ENCODE measurements at places on chromosomes 6 and 20. TPM values are rescaled to one million over a fixed set of nuclear protein-coding genes. Genes with fewer than 3 reads are reported as not detected.

The BCAS4 gene
- 7.2 TPM for total RNA-seq

GRCh38 chr6:1170794-1171193 lies 141.1 kb upstream of the FOXQ1 start:
- no peak for DNase-seq
- no peak overlapping the region for H3K4me3 ChIP-seq
- H3K27me3 ChIP-seq: no peaks in the 10 kb centered on the region
- no peak overlapping the region for H3K27ac ChIP-seq

- H3K27me3 ChIP-seq: no peaks in the 10 kb centered on the region
- H3K4me3 ChIP-seq: no peak overlapping the region
- H3K27ac ChIP-seq: no peak overlapping the region
- DNase-seq: no peak
- peaks cover 8% of the 10 kb centered on the region for H3K4me1 ChIP-seq
Observed at GRCh38 chr20:41476446-41476845, 109.8 kb upstream of the EMILIN3 start.

DNA sequence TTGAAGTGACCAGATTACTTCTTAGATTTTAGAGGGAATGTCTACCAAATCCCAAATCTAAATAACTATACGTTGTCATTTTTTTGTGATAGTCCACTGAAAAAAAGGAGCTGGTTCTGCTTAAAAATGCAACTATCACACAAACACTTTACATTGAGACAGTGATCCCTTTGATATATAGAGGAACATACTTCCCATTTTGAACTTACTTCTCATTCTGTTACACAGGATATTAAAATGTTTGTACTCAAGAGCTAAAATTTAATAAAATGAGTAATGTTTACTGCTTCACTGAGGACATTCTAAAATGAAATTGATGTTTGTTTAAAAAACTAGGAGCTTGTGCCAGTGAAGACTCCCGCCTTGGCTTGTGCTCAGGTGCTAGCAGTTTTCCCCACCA lies 174.1 kb downstream of the CARMIL1 start:
- H3K27ac ChIP-seq: no peak overlapping the region
- no peak for DNase-seq
- no peak overlapping the region for H3K4me3 ChIP-seq
- no peaks in the 10 kb centered on the region for H3K27me3 ChIP-seq

DNA sequence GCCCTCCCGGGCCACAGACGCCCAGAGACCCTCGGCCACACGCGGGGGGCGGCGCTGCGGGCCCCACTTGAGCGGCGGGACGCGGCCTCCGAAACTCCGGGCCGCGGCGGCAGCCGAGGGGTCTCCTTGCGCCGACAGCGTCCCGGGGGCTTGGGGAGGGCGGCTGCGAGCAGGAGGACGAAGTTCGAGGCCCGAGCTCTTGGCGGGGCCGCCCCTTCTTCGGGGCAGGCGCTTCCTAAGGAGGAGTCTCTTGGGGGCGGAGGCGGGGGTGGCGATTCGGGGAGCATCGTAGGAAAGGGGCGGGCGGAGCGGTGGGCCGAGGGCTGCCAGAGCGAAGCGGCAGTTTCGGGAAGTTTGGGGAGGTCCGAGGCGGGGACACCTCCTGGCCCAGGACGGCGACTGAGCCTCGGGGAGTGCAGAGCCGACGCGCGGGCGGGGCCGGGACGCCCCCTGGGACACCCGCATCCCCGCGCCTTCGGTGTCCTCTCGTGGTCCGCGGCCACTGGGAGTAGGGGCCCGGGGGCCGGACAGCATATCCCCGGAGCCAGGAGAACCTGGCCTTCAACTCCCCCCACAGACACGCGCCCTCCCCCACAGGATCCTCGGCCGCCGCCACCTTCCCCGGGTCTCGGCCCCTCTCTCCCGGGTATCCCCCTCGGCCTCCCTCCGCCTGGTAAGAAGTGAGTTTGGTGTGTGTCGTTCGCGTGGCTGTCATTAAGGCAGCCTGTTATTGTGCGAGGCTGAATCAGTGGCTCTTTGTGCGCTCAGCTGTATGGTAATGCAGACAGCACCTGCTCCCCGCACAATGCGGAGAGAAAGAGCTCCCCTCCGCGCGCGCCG lies 613 bp upstream of the DLL1 start:
- no peak overlapping the region for H3K27ac ChIP-seq
- H3K27me3 ChIP-seq: peaks cover 95% of the 10 kb centered on the region
- DNase-seq: no peak
- H3K36me3 ChIP-seq: no peaks in the 10 kb centered on the region

DNA sequence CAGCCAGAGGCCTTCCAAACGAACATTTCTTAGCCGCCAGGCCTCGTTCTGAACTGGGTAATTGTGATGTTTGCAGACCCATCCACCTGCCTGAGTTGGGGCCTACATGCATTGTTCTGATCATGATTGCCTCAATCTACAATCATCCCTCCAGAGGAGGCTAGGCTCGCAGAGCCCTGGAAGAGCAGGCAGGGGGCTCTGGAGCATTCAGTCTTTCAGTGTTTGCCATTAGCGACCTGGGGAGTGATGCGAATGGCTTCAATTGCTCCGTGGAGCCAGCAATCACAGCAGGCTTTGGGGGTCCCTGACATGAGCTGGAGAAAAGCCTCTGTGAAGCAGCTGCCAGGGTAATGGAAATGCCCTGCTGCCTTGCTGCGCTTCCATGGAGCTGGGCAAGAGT lies 22.0 kb downstream of the SNAP25 start:
- no peak for DNase-seq
- no peak overlapping the region for H3K4me3 ChIP-seq
- no peaks in the 10 kb centered on the region for H3K36me3 ChIP-seq
- H3K27me3 ChIP-seq: no peaks in the 10 kb centered on the region

- H3K27ac ChIP-seq: no peak overlapping the region
- no peaks in the 10 kb centered on the region for H3K36me3 ChIP-seq
- peaks cover 48% of the 10 kb centered on the region for H3K4me1 ChIP-seq
- no peaks in the 10 kb centered on the region for H3K27me3 ChIP-seq
- DNase-seq: no peak
- H3K4me3 ChIP-seq: no peak overlapping the region
Observed at GRCh38 chr6:131103901-131104300, 31.4 kb upstream of the AKAP7 start.

DNA sequence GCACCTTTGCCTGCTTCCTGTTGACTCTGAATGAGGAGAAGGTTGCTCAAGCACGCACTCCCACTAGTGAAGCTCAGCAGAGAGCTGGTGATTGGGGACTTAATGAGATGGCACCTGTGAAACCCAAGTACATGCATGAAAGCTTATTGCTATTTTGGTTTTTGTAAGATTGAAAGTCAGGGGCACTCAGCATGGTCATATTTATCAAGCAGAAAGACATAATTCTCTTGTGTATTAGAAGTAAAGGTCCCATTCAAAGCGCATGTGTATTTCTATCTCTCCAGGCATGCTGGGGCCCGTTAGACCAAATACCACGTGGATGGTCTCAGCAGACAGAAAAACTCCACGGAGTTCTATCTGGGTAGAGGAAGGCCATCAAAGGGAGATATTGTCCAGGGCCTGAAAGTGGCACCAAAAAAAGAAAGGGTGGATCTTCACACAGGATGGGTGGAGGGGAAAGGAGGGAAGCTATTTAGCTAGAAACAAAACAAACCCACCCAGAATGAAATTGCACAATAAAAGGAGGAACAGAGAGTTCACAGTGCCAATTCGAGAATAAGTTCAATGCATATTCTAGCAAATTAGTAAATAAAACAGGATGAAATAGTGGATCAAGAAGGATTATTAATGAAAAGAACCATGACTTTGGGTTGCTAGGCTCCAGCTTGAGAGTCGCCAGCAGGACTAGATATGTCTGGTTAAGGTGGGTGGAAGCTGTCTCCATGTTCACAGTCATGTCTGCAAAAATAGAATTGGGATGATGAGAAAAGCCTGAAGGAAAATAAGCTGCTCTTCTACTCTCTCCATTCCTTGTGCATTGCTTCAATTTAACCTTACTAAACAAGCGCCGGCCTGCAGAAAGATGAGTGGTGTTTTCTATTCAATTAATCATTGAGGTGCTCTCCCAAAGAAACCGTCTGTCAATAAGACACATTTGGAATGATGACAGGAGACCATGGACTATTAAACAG lies 224.9 kb upstream of the DTNBP1 start:
- H3K36me3 ChIP-seq: no peaks in the 10 kb centered on the region
- H3K4me1 ChIP-seq: no peaks in the 10 kb centered on the region
- H3K27ac ChIP-seq: no peak overlapping the region
